ENCODE measurements at places on chromosomes 12 and 14. TPM values are rescaled to one million over a fixed set of nuclear protein-coding genes. Genes with fewer than 3 reads are reported as not detected.

Gene EML5
- 19.3 TPM for total RNA-seq

Gene KRT6A
- 0.63 TPM for total RNA-seq

Gene CBLN3
- 17.0 TPM for total RNA-seq

Gene DCTN2
- total RNA-seq = 122 TPM

DNA sequence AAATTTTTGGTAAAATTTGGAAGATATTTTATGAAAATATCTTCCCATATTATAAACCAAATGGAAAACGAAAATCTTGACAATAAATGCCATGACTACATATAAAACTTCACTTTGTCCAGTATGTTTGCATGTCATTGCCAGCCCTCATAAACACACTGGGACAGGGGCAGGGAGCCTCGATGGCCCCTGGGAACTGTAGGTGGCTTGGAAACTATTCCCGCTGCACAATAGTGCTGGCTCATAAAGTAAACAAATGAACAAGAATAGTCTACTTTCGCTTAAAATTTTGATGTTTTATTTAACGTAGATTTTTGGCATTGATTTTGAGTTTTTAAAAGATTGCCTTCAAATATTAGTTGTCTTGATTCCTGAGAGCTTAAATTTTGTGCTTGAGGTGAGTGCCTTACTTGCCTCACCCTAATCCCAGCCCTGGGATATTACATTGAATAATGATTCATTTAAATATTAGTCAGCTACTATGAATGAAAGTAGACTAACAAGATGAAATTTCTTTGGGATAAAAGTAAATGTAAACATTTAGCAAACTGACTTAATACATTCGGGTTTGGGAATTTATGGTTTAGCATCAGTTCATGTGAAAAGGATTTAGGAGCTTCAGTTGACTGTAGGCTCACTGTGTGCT, 74.0 kb upstream of the PKP2 start:
- no peak for DNase-seq

DNA sequence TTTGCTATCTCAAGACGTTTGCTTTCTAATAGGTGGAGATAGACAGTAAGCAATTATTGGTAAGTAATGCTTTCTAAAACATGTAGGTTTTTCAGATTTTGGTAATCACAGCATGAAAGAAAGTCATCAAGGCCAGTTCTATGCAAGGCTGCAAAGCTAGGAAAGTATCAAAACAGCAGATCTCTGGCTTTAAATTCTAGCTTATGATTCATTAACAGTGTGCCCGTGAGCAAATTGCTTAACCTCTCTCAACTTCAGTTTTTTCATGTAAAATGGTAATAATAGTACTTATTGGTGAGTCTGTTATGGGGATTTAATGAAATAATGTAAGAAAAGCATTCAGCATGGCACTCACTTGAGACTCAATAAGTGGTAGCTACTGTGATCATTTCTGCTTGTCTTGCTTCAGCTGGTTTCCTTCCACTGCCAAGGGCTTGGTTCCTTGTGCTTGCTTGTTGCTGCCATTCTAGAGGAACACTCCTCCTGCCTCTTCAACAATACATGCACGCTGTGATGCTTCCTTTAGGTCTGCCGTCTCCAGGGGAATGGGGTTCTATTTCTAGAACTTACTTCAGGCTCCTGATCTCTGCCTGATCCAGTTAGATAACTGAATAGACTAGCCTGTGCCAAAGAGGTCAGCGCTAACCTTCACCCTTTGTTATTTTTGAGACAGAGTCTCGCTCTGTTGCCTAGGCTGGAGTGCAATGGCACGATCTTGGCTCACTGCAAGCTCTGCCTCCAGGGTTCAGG, 88.4 kb downstream of the CAND1 start:
- DNase-seq = no peak

DNA sequence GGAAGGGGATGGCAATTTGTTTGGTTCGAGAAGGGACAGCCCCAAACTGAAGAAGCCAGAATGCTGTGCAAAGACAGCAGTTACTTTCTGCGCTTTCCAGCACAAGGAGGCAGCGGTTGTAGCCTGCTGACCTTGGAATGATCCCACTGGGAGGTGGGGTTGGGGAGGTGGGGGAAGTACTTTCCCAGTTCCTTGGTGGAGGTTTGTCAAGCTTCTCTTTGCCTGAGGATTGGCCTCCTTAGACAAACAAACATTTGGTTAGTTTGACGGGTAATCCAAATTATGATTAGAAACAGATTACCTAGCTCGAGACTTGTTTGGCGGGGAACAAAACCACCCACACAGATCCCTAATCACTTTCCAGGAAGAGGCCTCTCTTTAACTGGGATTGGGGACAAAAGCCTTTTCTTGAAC, 79.1 kb upstream of the EGLN3 start:
- DNase-seq = peak; percentile 67

DNA sequence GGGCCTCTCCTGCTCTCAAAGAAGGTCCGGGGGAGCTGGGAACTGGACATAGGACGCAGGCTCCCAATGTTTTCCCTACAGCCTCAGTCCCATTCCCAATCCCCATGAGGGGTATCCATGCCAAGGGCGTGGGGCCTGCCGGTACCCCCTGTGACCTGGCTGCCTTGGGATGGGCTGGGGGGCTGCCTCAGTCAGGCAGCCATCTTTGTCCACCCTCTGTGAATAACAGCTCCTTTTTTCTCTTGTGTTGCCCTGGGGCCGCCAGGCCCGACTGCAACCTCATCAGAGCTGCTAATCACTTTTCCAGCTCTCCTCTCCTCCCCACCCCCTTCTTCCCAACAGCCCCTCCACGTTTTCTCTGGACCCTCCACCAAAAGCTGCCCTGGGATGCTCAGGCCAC, 11.2 kb downstream of the FIGNL2 start:
- no peak for DNase-seq

- DNase-seq = no peak
Observed at GRCh38 chr12:15689751-15690191, 99.4 kb downstream of the EPS8 start.

- DNase-seq = no peak
Observed at GRCh38 chr14:24011051-24011450, 22.3 kb downstream of the DHRS4L2 start.

GRCh38 chr12:59240048-59240447, 319.7 kb upstream of the LRIG3 start:
- no peak for DNase-seq

DNA sequence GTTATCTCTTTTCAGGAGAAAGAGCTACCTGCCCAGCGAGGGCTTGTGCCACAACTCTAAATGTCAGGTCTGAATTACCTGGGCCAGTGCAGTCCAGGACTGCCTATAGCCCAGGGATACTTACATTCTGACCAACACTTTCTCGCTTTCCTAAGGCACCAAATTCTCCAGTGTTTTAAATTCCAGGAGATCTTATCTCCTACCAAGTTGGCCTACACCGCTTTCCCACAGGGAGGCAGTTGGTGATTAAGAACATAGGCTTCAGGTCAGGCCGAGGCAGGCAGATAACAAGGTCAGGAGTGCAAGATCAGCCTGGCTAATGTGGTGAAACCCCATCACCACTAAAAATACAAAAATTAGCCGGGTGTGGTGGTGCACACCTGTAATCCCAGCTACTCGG, 41.1 kb downstream of the RPS29 start:
- no peak for DNase-seq

- no peak for DNase-seq
Observed at GRCh38 chr12:121196902-121197301, 13.0 kb upstream of the P2RX4 start.

DNA sequence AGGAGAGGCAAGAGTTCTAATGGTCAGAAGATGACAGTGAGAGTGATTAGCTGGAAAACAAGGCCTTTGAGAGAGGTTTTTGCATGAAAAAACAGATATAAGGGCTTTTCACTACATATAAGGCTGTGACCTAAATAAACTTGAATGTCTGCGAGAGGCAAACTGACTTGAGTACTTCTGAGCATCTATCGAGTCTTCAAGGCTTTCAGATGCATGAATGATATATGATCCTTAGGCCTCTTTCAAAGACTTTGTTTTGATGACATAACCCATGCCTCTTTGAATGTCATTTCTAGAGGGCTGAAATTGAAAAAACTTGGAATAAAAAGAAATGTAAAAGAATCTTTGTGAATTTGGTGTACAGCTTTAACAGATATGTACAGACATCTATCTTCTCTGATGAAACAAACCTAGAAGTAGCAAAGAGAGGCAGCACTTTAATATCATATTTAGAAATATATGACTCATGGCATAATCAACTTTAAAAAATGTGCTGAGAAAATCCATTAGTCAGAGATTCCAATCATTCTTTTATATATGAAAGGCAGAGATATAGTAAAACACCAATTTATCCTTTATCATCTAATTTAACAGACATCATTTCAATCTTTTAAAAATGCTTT, 72.6 kb downstream of the PPM1H start:
- no peak for DNase-seq

- peak; percentile 13 for DNase-seq
Observed at GRCh38 chr12:49332441-49332861, 4.5 kb downstream of the C1QL4 start.

DNA sequence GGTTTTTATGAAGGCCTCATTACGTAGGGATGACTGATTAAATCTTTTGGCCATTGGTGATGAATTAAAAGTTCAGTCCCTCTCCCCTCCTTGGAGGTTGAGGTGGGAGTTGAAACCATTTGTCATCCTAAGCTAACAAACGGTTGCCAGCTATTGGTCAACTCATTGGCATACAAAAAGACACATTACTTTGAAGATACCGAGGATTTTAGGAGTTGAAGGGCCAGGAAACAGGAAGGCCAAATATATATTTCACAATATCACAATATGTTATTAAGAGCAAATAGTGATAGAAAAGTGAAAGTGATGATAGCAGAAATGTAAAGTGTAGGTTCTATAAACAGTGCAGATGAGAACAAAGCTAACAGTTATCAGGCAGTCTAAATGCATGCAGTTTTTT, 24.4 kb downstream of the RCOR1 start:
- DNase-seq = no peak

GRCh38 chr12:47757364-47757839, 1.3 kb downstream of the RAPGEF3 start:
- DNase-seq = no peak
